Suppressor macrophage (primary cell): ENCODE measurements at places on chromosomes 1 and 21.

- DNase-seq = no peak
Measured at GRCh38 chr1:236809148-236809547, 14.1 kb downstream of the MTR start.

DNA sequence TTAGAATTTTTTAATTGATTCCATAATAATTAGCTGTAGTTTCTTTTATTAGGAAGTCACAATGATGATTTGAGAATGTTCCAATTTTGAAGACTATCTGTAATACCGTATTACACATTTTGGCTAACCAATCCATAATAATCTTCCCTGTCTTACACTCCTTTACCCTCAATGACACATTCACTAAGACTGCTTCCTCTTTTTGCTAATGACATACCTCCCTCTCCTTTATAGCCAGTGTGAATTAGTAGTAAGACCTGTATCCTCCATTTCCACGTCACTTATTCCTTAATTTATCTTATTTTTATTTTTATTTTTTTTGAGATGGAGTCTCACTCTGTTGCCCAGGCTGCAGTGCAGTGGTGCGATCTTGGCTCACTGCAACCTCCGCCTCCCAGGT, 10.1 kb downstream of the KDM1A start:
- DNase-seq = no peak

- DNase-seq = peak; percentile 99
Measured at GRCh38 chr1:43650310-43651085, 549 bp downstream of the KDM4A start.

GRCh38 chr1:89203166-89203565, 4.4 kb upstream of the GBP4 start:
- no peak for DNase-seq

DNA sequence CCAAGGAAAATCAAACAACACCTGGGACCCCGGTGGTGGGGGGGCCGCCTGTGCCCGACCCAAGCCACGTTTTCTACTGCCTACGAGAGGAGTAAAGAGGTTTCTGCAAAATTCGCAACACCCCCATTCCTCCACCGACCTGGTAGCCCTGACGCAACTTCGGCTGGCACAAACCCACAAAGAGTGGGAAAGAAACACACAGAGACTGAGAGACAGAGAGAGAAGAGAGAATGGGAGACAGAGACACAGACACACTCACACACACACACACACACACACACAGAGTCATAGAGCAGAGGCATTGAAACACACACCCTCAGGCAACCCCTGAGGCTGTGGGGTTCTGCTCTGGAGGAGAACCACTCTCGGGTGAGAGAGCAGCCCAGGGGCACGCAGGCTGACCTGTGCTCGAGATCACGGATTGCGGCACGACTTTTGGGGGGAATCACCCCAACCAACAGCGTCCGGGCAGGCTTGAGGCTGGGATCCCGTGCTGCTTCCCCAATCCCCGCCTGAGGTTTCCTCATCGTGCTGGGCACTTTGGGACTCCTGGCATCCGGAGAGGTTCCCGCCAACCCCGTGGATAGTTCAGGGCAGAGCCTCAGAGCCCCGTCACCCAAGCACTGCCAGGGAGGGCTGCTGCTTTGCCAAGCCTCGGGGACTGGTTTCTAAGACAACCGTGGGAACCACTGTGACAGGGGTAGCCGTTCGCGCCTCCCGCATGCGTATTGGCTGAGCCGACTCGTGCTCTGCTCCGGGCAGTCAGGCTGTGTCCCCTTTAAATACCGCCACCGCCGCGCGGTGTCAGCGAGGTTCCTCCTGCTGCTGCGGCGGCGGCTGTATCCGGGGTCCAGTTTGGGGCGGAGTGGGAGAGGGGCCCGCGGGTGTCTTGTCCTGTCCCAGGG, 682.4 kb upstream of the TPTE start:
- no peak for DNase-seq

DNA sequence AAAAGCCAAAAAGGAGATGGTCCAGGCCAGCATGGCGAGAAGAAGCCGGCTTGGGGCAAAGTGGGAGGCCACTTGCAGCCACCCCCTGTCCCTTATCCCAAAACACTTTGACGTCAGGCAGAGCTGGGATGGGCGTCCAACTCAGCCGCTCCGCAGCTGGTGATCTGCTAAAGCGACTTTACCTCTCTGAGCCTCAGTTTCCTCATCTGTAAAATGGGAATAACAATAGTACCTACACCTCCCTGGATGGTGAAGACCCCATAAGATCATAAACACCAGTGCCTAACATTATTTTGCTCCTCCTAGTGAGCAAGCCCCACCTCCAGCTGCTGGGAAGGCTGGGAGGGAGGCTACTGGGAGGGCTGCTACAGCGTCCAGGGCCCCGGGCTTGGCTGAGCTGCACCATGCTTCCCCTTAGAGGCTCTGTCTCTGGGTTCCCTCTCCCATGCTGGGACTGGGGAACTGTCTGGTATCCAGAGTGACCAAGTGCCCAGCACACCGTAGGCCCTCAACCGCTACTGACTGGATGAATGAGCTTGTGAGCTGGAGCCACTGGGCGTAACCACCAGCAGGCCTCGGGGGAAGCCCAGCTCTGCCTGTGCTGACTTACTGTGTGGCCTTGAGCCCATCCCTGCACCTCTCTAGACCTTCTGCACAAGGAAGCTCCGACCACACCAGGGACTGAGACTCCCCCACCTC, 18.3 kb downstream of the IFFO2 start:
- no peak for DNase-seq

GRCh38 chr1:117576236-117576635, 29.6 kb upstream of the TENT5C start:
- no peak for DNase-seq

GRCh38 chr1:178371235-178371634, 125.5 kb downstream of the CLEC20A start:
- no peak for DNase-seq

DNA sequence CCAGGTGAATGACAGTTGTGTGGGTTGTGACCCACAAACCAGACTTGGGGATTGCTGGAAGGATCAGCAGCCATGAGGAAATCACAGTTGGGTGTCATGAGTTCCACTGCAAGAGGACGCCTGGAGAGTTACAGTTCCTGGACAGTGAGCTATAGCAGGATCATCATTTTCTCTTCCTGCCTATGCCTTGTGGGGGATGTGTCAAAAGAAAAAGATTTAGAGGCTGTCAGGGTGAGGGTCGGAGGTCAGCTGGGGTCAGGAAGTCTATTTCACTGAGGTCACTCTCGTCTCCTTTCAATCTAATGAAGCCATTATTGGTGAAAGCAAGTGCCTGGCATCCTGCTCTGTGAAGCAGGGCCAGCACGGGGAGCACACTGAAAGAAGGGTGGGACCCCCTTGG, 7.0 kb upstream of the LIN28A start:
- peak; percentile 7 for DNase-seq

DNA sequence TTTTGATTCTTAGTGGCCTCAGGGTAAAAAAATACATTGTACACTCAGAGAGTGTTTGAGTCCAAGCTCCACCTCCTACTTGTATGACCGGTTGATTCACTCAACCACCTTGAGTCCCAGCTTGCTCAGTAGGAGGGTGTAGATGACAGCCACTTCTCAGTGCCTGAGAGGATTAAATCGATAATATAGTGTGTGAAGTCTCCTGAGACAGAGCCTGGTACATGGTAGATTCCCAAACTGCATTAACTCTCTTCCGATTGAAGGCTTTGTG, 38.4 kb downstream of the NCMAP start:
- no peak for DNase-seq
